ENCODE measurements at places on chromosomes 3 and 15. TPM values are rescaled to one million over a fixed set of nuclear protein-coding genes. Genes with fewer than 3 reads are reported as not detected.

- H3K4me1 ChIP-seq, result peaks cover 30% of the 10 kb centered on the region
- H3K36me3 ChIP-seq, result no peaks in the 10 kb centered on the region
- H3K27ac ChIP-seq, result peak overlapping the region; percentile 85
- no peaks in the 10 kb centered on the region for H3K27me3 ChIP-seq
- peak; percentile 84 for DNase-seq
Observed at GRCh38 chr15:90059208-90059985, 42.9 kb downstream of the IDH2 start.

DNA sequence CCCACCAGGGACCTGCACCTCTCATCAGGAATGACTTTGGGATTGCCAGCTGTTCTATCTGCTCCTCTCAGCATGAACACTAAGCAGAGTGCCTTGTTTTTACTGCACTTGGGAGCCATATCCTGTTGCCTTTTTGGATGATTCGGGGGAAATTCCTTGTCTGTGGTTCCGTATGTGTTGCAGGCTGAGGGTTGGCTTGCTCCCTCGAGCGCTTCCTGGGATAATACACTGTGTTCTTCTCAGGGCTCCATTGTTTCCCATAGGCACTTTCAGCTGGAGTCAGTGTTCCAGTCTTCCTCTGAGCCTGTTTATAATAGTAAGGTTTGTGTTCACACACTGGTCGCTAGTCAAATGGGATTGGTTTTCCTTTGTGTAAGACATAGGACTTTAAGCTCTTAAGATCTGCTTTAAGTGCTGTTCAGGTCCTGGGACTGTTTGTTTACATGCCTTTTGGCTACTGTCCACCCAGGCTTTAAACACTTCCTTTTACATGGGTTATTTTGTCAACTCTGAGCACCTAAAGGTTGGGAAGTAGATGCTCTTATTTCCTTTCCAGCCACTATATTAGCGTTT is 23.4 kb downstream of the BOC start:
- H3K4me3 ChIP-seq, result no peak overlapping the region
- H3K27me3 ChIP-seq, result peaks cover 30% of the 10 kb centered on the region
- no peaks in the 10 kb centered on the region for H3K36me3 ChIP-seq
- H3K27ac ChIP-seq, result no peak overlapping the region
- no peak for DNase-seq

Gene COL8A1
- not detected for total RNA-seq

- H3K4me1 ChIP-seq, result no peaks in the 10 kb centered on the region
- no peaks in the 10 kb centered on the region for H3K36me3 ChIP-seq
- peaks cover 40% of the 10 kb centered on the region for H3K27me3 ChIP-seq
Observed at GRCh38 chr15:39834256-39834655, 51.6 kb upstream of the FSIP1 start.

DNA sequence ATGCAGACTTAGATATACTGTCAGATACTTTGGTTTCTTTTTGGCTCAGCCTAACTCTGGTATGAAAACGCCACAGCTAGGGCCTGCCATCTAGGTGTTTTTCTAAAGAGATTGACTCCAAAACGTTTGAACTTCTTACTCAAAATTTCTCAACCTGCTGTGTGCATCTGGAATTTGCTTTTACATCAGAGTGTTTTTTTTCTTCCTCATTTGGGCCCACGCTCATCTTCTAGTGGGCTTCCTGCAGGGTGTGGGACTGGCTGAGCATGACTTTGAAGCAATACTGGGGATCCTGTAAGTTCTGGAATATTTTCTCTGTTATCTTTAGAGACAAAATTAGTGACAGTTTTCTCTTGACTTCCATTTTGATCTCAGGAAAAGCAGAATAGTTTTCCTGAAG is 117.8 kb downstream of the NR1D2 start:
- no peaks in the 10 kb centered on the region for H3K36me3 ChIP-seq
- no peak overlapping the region for H3K4me3 ChIP-seq
- no peaks in the 10 kb centered on the region for H3K4me1 ChIP-seq
- H3K27ac ChIP-seq, result no peak overlapping the region
- H3K27me3 ChIP-seq, result peaks cover 4% of the 10 kb centered on the region
- no peak for DNase-seq

DNA sequence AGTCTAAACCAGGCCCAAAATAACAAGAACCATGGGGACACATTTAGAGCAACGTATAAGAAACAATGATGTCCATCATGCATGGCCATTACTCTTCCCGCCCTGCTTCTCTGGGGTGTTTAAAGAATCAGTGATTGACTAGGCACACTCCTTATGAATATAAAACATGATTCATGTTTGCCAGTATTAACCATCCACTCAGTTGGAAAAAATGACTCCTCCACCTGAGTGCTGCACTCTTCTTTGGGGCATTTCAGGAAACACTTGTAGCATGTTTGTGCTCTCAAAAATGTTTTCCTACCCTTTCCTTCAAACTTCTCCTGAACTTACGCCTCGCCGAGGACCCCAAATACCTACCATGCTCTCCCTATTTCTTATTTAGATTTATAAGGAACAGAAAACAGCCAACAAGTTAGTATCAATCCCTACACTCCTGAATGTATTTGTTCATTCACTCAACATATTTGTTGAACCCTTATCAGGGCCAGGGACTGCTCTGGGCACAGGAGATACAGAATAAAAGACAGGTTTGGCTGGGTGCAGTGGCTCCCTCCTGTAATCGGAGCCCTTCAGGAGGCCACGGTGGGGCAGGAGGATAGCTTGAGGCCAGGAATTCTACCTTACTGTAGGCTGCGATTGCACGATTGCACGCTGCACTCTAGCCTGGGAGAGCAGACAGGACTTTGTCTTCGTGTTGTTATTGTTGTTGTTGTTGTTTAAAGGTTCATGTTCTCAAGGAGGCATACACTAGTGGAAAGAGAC is 137.0 kb downstream of the TMCO5A start:
- peaks cover 31% of the 10 kb centered on the region for H3K4me1 ChIP-seq
- H3K4me3 ChIP-seq, result no peak overlapping the region
- H3K27me3 ChIP-seq, result peaks cover 88% of the 10 kb centered on the region
- no peak overlapping the region for H3K27ac ChIP-seq

Gene RPL39L
- total RNA-seq, result 17.8 TPM

DNA sequence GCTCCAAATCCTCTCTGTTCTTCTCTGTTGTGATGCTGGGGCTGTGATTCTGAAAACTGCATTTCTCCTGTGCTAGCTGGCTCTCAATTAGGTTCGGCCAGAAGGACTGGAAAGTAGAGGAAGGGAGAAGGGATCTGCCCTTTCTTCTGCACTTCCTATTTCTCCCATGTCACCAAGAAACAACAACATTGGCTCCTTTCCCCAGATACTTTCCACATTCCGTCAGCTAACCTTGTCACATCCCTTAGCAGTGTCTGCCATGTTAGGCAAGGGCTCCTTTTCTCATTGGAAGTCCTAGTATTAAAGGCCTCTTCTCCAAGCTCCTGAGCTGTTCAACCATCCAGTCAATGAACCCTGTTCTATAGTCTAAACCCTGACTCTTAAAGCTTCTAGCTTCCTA is 171.1 kb downstream of the ZNF621 start:
- no peak overlapping the region for H3K4me3 ChIP-seq
- no peak for DNase-seq
- H3K27me3 ChIP-seq, result peaks cover 32% of the 10 kb centered on the region
- no peaks in the 10 kb centered on the region for H3K36me3 ChIP-seq

- H3K4me1 ChIP-seq, result peaks cover 49% of the 10 kb centered on the region
- peaks cover 11% of the 10 kb centered on the region for H3K36me3 ChIP-seq
- H3K27ac ChIP-seq, result peak overlapping the region; percentile 88
Observed at GRCh38 chr15:76335307-76336253, 993 bp upstream of the ISL2 start.

DNA sequence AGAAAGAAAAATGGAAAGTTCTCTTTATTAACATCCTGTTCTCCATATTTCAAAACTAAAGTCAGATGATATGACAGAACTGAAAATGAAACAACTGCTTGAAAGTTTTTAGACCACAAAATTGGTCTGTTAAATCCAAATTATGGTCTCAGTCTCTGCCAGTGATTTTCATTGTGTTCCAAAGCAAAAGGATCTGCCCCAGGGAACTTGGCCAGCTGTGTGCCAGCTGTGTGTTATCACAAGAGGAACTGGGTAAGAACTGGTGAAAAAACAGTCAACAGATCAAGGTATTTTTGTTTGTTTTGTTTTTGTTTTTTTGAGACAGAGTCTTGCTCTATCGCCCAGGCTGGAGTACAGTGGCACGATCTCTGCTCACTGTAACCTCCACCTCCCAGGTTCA is 323.3 kb downstream of the CTNNB1 start:
- no peaks in the 10 kb centered on the region for H3K36me3 ChIP-seq
- no peak overlapping the region for H3K4me3 ChIP-seq
- H3K27ac ChIP-seq, result no peak overlapping the region
- DNase-seq, result no peak

Gene GOLGA6L7
- total RNA-seq, result not detected

Gene ZNF280D
- total RNA-seq, result 20.0 TPM

Gene ITIH3
- total RNA-seq, result not detected

DNA sequence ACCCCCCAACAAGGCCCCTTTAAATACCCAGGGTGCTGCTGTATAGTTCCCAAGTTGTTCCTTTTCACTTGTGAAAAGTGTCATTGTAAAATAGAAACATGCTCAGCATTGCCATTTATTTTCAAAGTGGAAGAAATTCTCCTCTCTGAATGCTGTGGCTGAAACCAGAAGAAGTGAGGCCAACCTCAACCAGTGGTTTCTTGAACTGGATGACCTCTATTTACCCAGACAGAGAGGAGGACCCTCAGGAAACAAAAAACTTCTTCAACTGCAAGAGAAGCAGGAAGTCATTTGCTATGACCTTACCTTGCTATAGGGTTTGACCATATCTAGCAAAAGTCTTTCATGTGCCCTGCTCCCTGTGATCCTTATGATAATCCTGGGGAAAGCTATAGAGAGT is 209.7 kb upstream of the RARB start:
- DNase-seq, result no peak
- H3K4me1 ChIP-seq, result no peaks in the 10 kb centered on the region
- no peaks in the 10 kb centered on the region for H3K27me3 ChIP-seq
- H3K27ac ChIP-seq, result no peak overlapping the region
- no peaks in the 10 kb centered on the region for H3K36me3 ChIP-seq

DNA sequence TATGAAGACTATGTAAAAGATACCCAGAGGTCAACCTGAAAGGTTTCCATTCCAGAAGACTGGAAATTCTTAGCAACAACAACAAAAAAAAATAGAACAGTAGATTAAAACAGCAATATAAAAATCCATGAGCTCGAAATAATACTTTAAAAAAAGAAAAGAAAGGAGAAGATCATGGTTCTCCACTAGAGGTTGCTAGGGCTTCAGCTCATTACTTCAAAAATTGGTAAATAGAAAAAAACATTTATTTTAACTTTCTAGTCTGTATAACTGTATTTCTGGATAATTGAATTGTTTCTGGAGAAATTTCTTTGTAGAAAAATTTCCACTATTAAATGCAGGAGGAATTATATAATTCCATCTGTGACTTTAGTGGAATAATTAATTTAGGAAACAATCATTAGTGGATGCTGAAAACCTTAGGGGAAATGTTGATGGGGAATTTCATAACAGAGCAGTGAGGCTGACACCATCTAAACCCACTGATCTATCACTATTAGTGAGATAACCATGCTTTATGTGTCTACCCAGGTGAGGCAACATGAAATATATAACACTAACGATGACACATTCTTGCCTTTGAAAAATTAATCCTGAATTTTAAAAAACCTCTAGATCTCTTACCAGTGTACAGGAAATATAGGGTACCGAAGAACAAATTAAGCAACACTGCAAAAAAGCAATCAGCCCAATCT is 62.5 kb upstream of the SNRK start:
- H3K4me1 ChIP-seq, result peaks cover 8% of the 10 kb centered on the region
- H3K36me3 ChIP-seq, result peaks cover 11% of the 10 kb centered on the region
- no peak overlapping the region for H3K27ac ChIP-seq

DNA sequence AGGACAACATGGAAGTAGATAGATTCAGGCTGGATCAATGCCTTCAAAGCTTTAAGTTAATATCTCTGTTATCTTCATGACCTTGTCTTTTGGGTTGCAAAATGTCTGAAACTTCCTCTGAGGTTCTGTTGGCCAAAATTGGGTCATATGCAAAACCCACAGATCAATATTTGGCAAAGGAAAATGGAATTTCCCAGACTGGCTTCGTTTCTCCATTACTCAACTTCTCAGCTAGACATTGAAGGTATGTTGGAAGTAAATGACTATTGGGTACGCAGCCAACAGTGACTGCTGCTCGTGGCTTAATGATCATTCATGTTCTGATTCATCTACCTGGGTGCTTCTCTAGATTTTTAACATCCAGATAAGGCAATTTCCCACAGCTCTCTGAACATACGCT is 675.4 kb upstream of the SGO1 start:
- H3K27ac ChIP-seq, result no peak overlapping the region
- H3K4me1 ChIP-seq, result no peaks in the 10 kb centered on the region

Gene TMEM108
- not detected for total RNA-seq

DNA sequence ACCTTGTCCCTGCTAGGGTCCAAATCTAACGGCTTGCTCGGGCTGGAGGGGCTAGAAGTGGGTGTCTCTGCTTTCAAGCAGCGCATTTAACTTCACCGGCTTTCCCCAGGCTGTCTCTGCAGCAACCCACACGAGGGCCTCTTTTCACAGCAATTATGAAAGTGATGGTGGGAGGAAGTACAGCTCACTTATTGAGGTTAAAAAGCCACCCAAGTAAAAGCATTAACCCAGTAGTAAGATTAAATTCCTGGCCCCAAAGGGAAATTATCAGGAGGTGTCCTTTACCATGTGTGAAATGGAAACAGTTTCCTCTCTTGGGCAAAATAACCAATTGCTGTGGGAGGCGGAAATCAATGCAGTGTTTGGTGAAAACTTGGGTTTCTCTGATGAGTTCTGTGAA is 41.1 kb downstream of the NGRN start:
- H3K27ac ChIP-seq, result peak overlapping the region; percentile 54
- H3K4me3 ChIP-seq, result peak overlapping the region; percentile 5
- H3K27me3 ChIP-seq, result peaks cover 9% of the 10 kb centered on the region

Gene EFCAB12
- 0.56 TPM for total RNA-seq

Gene KNG1
- total RNA-seq, result not detected

DNA sequence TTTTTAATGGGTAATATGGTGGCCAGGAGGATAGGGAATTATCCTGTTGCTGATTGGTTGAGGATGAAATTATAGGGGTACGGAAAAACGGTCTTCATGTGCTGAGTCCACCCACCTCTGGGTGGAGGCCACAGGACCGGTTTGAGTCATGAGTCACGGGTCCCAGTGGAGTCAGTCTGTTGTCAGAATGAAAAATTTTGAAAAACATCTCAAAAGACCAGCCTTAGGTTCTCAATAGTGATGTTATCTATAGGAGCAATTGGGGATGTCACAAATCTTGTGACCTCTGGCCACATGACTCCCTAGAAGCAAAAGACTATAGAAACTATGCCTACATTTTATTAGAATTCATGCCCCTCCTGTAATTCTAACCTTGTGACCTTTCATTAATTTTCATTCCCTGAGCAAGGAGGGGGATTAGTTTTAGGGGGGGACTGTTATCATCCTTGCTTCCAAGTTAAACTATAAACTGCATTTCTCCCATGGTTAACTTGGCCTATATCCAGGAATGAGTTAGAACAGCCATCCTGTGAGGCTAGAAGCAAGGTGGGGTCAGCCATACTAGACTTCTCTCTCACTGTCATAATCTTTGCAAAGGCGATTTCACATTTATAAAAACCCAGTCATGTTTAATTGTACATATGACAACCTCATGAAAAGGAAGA is 101.2 kb downstream of the TCF12 start:
- no peak overlapping the region for H3K4me3 ChIP-seq
- no peak for DNase-seq
- peaks cover 9% of the 10 kb centered on the region for H3K4me1 ChIP-seq
- peaks cover 10% of the 10 kb centered on the region for H3K36me3 ChIP-seq
- no peak overlapping the region for H3K27ac ChIP-seq

Measured in activated CD8-positive, alpha-beta memory T cell treated with anti-CD3 and anti-CD28 coated beads, Interleukin-2, amount 10 ng/mL, durations not matched to agents 7 days and 5 days (primary cell).